ENCODE measurements at places on chromosomes 3 and 15.

DNA sequence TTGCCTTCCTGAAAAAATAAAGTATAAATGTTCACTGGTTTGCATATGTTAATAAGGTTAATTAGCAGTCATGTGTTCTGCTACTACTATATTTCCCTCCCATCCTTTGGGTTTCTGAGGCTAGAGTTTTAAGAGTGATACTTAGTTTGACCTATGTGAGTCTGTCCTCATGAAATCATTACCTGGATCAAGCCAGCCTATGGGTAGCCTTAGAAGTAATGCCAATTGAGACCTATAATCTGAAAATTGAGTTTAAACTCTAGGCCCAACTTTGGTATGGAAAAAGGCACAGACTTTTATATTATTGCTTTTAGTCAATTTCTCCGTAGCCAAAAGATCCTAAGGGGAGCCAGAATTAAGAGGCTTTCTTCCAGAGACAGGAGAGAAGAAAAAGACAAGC is 18.4 kb upstream of the SOX2 start:
- DNase-seq, result no peak

- no peak for DNase-seq
Observed at GRCh38 chr3:34727700-34728099, 911.6 kb upstream of the ARPP21 start.

DNA sequence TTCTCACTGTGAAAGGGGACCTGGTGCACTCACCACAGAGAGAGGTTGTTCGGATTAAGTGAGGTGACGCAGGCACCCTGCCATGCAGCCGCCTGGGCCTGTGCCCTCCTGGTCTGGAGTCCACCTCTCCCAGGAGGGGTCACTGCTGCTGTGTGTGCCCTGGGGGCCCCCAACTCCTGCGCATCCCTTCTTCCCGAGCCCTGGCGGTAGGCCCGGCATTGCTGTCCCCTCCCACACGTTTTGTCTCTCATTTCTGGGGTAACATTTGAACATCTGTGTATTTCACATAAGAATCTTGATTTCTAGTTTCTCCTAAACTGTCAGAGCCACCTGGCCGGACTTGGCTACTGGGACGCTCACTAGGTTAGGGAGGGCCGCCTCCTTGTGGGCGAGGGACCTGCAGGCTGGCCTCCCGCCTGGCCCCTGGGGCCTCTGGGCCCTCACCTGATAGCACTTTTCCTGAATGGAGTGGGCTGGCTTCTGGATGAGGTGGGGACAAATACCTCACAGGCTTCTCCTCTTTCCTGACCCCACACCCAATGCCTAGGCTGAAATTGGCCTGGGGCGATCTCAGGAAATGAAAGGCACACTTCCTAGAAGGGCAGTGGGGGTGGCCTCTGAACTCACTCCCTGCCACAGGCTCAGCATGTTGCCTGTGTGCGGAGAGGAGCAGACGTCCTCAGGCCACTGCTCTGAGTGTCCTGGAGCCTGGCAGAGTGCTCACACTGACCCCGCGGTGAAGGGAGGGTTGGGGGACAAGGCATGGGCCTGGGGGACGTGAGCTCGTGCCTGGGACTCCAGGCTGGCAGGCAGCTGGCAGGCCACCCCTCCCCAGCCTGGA is 104.2 kb upstream of the PRR23E start:
- DNase-seq, result no peak

DNA sequence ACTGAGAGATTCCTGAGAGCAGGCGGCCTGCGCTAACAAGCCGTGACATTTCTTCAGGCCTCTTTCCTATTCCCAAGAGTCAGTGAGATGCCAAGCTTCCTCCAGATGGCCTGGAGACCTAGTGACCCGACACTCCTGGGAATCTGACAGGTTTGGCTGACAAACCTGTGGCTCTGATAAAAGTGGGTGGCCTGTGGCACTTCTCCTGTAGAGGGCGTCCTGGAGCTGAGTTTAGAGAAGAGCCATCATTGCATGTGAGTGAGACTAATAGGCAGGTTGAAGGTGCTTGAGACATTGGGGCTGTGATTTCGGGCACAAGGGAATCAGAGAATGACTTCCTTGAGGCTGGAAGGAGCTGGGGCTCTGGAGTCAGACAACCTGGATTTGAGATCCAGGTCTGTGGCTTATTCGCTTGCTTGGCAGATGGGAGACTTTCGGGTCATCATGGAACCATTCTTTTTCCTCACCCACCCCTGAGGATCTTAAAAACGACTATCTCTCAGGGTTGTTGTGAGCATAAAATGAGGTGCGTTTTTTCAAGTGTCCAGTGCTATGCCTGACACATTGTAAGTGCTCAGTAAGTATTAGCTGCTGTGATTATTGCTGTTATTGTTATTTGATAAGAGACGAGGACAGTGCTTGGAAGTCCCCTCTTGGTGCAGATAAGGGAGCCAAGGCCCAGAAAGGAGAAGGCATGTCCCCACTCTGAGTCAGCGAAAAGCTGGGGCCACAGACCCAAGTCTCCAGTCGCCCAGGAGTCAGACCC is 77.2 kb downstream of the SCN10A start:
- no peak for DNase-seq

DNA sequence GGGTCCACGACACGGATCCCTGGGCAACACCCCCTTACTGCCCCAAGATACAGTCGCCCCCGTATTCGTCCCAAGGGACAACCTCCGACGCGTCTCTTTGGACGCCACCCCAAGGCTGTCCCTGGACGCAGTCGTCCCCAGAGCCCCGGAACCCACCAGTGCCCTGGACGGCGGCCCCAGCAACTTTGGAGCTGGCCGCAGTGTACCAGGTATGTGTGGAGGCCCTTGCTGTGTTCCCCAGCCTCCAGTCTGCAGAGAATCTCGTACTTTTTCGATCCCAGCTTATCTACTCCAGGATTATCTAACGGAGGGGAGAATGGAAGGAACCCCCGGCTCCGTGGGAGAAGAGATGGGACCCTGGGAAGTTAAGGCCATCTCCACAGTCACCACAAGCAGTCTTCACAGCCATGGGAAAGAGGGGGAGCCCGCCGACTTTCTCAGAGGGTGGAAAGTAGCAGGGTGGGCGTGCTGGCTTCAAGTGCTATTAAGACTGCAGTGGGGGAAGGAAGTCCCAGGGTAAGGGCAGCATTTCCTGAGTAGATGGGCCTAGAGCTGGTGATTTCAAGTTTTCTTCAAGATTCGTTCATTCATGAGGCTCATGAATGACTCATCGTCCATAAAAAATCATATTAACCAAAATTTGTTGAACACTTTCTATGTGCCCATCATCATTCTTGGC is 1.1 kb downstream of the MESP2 start:
- DNase-seq, result no peak

DNA sequence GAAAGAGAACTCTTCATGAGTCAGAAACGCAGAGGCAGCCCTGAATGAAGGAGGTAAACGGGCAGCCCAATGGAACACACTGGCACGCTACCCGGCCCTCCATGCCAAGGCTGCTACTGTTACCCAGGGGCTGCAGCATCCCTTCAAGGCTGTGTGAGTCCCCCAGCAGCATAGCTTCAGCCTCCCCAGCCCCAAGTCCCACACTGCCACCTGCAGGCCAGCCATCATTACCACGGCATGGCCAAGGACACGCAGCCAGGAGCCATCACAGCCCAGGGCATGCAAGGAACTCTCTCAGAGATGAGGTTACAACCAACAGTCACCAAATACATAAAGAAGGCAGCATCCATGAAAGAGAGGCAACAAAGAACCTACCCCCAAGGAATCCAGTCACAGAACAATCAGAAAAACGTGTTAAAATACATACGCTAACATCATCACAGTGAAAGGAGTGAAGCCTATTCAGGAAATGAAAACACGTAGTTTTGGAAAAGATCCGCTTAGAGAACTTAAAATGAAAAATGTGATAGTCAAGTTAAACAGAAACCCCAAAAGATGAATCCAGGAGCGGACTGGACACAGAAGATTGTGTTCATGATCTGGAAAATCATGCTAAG is 22.4 kb downstream of the PLA2G4F start:
- DNase-seq, result no peak

- no peak for DNase-seq
Observed at GRCh38 chr15:85615930-85616329, 178.8 kb downstream of the KLHL25 start.

GRCh38 chr3:51622868-51623267 is 48.2 kb upstream of the TEX264 start:
- no peak for DNase-seq

GRCh38 chr15:41630616-41631217 is 29.5 kb upstream of the MGA start:
- DNase-seq, result no peak

- DNase-seq, result no peak
Observed at GRCh38 chr3:162777118-162777517, 1280.5 kb downstream of the OTOL1 start.

DNA sequence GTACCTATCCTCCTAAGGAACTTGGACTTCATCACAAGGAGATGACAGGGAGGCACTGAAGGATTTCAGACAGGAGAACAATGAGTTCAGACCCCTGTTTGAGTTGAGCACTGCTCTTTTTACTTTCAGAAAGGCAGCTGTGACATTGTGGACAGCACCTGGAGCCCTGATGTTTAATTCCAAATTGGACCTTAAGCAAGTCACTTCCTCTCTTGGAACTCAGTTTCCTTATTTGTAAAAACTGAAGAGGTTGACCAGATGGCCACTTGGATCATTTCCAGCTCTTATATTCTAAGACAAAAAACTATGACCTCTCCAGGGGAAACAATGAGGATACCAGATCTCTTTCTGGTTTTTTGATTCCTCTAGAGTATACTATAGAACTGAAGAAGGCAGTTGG is 34.1 kb upstream of the SMAD3 start:
- no peak for DNase-seq

DNA sequence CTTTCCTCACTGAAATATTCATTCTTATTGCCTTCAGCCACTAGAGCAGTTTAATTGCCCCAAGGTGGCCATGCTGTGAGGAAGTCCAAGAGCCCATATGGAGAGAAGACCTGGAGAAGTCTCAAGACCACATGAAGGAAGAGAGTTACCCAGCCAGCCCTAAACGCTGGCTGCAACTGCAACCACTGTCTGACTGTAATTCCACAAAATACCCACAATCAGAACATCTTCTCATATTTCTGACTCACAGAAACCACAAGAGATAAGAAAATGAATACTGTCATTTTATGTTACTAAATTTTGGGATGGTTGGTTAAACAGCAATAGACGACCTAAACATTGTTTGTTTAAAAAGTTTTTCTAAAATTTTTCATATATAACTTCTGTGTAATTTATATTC is 14.7 kb upstream of the SST start:
- DNase-seq, result no peak

- no peak for DNase-seq
Observed at GRCh38 chr15:49452595-49452994, 29.6 kb downstream of the FGF7 start.

GRCh38 chr3:22969276-22969675 is 233.9 kb upstream of the UBE2E2 start:
- no peak for DNase-seq

GRCh38 chr3:1232276-1232675 is 139.5 kb downstream of the CNTN6 start:
- no peak for DNase-seq

DNA sequence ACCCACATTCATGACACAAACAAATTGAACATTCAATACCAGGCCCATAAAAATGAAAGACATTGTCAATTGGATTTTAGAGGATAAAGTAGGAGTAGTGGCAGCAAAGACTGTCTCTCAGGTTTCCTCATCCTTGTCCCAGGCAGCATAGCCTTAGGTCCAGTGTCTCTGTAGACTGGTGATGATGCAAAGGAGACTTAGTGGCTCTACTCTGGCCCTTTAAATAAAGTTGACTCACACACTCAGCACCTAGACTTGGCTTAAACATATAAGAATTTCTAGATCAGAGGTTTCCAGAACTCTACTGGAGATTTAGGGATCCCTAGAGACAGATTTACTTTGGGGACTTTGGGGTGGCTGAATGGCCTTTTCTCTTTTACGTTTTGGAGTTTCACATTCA is 166.6 kb downstream of the NR1D2 start:
- no peak for DNase-seq

DNA sequence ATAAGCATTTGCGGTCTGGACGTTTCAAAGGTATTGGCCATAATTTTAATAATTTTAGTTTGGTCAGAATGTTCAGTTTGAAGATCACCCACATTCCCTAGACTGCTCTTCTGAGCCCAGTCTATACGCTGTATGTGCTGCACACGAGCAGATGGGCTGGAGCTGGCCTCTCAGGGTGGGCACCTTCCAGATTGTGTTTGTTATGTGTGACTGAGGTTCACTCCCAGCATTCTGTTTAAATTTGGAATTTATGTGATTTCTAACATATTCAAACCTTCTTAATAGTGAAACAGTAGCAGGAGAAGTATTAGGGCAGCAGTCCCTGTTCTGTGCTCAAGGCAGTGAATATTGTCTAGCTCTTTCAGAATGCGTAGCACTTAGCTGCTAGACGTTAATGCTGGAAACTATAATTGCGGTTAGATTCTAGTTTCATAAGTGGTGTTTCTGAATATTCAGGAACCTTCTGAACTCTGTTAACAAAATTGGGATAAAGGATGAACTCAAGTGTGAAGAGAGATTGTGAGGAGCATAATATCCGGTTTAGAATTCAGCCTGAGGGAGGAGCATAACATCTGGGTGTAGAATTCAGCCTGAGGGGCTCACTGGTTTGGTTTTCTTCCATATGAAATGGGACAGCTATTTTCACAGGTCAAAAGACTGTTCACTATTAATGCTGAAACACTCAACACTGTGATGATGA is 68.6 kb upstream of the RPL35A start:
- DNase-seq, result no peak

- no peak for DNase-seq
Observed at GRCh38 chr3:15505479-15506165, 15.9 kb downstream of the COLQ start.

- DNase-seq, result no peak
Observed at GRCh38 chr15:25971053-25971452, 107.9 kb upstream of the ATP10A start.

- no peak for DNase-seq
Observed at GRCh38 chr3:48938689-48939088, 20.0 kb downstream of the ARIH2 start.

- DNase-seq, result no peak
Observed at GRCh38 chr3:42195879-42196330, 70.1 kb downstream of the CCK start.

GRCh38 chr3:48000212-48000611 is 16.0 kb downstream of the MAP4 start:
- DNase-seq, result no peak

- DNase-seq, result no peak
Observed at GRCh38 chr15:66411190-66411589, 24.5 kb downstream of the MAP2K1 start.

DNA sequence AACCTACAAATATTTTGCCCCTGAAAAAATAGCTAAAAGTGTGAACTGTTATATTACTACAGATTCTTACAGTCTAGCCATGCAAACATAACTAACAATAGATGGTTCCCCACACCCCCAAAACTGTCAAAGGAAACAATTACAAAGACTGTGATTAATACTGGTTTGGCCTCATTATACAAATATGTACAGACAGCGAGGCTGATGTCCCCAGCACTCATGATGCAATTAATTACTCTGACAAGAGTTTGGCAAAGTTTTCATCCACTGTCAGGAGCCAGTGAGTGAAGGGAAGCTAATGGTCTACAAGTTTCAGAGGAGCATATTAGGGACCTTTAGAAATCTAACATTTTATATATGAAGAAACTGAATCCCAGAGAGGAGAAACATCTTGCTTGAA is 61.0 kb downstream of the HMG20A start:
- no peak for DNase-seq

GRCh38 chr3:98333989-98334606 is 19.6 kb upstream of the OR5K4 start:
- DNase-seq, result no peak

All from caudate nucleus (tissue), 63 donors.